ENCODE measurements at places on chromosomes 12 and 14.

DNA sequence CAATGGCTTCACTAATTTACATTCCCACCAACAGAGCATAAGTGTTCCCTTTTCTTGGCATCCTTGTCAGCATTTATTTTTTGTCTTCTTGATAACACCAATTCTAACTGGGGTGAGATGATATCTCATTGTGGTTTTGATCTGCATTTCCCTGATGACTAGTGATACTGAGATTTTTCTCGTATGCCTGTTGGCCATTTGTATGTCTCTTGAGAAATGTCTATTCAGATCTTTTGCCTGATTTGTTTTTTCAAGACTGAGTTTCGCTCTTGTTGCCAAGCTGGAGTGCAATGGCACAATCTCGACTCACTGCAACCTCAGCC lies 4.7 kb upstream of the PLD4 start:
- no peak for DNase-seq

GRCh38 chr12:15751741-15752140 lies 37.4 kb downstream of the EPS8 start:
- no peak for DNase-seq

GRCh38 chr12:124512667-124513296 lies 54.6 kb downstream of the NCOR2 start:
- peak; percentile 86 for DNase-seq

DNA sequence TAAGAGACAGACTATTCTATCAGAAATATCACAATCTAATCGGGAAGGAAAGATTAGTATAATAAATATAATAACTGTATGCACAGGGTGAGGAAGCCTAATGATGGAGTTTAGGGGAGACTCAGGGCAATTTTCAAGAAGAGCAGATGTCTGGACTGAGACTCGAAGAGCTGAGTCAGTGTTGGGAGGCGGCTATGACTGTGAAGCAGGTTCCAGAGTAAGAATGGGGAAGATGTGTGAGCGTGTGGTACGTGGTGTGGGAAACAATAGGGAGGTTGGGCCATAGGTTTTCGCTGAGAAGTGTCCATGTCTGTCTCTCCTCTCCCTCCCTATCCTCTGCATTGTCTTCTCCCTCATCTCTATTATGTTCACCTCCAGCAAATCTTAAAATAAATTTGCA lies 85.6 kb downstream of the LMO3 start:
- DNase-seq = peak; percentile 49

DNA sequence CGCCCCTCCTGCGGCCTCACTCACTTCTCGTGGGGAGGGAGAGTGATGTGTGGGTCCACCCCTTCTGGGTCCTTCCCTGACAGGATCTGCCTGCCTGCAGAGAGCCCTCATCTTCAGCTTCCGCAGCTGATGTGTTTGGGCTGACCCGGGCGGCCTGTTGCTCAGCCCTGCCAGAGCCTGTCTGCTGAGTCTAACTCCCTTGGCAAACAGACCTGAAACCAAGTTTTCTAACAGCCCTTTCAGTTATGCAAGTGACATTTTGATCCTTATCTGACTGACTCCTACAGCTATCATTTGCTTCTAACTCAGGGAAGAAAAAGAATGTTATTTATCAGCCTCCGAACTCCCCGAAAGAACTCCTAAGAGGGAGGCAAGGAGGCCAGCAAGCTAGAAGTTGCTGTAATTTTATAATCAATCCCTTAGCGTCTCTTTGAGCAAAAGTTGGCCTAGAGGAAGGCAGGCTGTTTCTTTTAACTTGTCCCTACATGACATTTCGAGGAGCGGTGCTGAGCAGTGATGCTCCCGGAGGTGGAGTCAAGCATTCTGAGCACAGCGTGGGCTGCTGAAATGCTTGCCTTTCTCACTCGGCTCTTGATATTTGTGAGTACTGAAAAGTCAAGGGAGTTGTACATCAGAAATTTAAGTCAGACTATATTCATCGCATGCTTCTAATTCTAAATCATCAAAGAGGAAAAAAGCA lies 31.5 kb upstream of the CACNA2D4 start:
- DNase-seq = no peak

DNA sequence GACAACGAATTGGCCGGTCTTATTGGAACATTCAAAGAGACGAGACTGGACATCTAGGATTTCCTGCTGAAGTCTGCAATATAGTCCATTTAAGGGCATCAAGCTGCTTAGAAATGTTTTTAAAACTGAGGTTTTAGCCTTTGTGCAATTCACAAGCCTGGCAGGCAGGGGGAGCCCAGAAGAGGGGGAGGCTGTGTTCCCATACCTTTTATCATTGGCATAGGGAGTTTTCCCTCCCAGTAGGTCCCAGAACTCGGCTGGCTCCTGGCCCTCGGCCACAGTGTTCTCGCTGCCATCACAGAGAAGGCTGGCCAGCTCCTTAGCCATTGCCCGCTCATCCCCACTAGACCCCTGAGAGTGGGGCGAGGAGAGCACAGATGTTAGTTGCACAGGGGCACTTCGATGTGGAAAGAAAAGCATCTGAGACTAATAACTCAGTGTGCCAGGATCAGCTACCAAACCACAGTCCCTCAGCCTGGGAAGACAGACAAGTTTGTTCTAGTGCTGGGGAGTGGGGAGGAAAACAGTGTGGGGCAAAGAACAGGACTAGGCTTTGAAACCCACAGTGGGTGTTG lies 15.1 kb downstream of the AVIL start:
- peak; percentile 63 for DNase-seq

- no peak for DNase-seq
These were observed 24.8 kb downstream of the FOS start for GRCh38 chr14:75303381-75303789.

DNA sequence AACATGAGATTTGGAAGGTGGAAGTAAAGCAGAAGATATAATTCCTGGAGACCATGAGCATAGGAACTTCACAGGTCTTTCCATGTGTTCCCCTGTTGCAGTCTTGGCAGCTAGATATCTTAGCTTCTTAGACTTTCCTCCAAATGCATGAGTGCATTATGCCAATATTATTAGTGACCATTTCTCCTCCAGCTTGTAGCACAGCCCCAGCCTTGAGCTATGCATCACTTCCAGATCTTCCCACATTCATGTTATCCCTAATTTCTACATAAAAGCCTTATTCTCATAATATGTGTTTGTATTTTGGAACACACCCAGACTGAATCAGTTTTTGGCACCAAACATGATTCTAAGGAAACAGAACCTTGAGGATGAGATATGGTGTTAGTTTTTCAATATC lies 11.0 kb downstream of the CLEC2B start:
- no peak for DNase-seq

DNA sequence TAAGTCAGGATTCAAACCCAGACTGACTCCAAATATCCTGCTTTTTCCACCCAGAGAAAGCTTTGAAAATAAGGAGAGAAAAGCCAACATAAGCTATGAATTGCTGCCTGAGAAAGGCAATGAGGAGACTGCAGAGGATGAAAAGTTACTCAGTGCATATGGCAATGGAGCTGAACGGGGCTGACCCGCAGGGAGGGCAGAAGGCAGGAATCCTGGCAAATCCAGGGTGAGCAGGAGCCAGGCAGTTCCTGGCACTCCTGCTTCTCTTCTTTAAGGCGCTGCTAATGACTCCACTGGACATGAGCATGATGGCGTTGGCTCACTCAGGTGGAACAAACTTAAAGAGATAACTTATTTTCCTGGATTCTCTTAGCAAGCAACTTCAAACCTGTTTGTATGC lies 95.2 kb upstream of the TMCC3 start:
- no peak for DNase-seq

- peak; percentile 65 for DNase-seq
These were observed 362.1 kb upstream of the STXBP6 start for GRCh38 chr14:25411781-25412757.

- DNase-seq = no peak
These were observed 98.9 kb downstream of the RERG start for GRCh38 chr12:15122344-15122743.

- no peak for DNase-seq
These were observed 142.4 kb downstream of the OTOGL start for GRCh38 chr12:80241576-80242273.

DNA sequence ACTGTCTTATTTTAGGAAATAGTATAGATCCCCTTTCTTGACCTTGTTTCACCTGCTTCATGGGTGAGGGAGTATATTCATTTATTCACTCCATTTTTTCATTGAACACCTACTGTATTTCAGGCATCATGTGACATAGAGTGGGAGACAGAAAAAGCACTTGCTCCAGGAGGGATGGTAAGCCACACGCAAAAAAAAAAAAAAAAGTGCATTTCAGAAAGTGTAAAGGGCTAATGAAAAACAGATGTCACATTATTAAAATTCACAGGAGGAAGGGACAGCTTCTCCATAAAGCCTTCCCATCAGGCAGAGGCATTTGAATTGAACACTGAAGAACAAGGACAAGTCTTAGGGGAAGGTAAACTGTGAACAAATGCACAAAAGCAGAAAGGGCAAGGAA lies 7.5 kb downstream of the SLC8A3 start:
- no peak for DNase-seq

DNA sequence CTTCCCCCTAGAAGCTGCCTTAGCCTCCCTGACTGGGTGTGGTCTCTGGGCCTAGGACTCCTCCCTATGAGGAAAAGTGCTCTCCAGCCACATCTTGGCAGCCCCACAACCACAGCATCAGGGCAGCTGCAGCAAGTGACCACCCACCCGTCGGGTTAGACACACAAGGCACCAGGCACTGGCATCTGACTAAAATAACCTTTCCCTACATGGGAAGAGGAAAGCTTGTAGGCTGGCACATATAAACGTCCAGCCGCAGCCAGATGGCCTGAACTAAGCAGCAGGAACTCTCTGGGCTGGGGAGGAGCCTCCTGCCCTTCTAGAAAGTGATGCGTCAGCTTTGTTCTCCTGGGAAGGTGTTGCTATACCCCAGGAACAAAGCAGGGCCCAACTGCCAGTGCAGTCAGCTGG lies 328.7 kb downstream of the DPF3 start:
- peak; percentile 33 for DNase-seq

DNA sequence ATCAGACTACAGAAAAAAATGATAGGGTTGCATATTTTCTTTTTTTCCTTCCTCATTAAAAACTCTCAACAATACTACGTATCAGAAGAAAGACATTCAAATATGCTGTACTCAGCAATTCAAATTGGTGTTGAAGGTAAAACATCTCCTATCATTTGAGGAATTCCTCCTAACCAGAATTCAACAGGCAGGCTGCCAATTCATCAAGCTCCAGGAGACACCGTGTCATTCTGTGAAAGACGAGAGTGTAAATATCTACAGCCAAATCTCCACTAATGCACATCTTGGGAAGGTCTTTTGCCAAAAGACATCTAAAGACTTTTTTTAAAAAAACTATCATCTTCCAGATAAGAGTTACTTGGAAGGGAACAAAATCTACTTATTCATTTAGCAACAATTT lies 26.6 kb downstream of the NT5DC3 start:
- DNase-seq = no peak

- DNase-seq = no peak
These were observed 30.3 kb downstream of the HNRNPC start for GRCh38 chr14:21238823-21239518.

GRCh38 chr14:61211476-61212255 lies 69.5 kb downstream of the TMEM30B start:
- no peak for DNase-seq

DNA sequence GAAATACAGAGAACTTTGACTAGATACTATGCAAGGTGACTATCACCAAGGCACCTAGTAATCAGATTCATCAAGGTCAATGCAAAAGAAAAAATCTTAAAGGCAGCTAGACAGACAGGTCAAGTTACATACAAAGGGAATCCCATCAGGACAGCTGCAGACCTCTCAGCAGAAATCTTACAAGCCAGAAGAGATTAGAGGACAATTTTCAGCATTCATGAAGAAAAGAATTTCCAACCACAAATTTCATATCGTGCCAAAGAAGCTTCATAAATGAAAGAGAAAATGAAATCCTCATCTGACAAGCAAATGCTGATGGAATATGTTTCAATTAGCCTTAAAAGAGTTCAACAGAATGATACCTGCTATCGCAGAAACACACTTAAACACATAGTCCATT lies 913.7 kb downstream of the RPS29 start:
- DNase-seq = no peak

- no peak for DNase-seq
These were observed 15.0 kb downstream of the C1S start for GRCh38 chr12:7075518-7075917.

- DNase-seq = no peak
These were observed 36.8 kb downstream of the PAPOLA start for GRCh38 chr14:96538990-96539317.

DNA sequence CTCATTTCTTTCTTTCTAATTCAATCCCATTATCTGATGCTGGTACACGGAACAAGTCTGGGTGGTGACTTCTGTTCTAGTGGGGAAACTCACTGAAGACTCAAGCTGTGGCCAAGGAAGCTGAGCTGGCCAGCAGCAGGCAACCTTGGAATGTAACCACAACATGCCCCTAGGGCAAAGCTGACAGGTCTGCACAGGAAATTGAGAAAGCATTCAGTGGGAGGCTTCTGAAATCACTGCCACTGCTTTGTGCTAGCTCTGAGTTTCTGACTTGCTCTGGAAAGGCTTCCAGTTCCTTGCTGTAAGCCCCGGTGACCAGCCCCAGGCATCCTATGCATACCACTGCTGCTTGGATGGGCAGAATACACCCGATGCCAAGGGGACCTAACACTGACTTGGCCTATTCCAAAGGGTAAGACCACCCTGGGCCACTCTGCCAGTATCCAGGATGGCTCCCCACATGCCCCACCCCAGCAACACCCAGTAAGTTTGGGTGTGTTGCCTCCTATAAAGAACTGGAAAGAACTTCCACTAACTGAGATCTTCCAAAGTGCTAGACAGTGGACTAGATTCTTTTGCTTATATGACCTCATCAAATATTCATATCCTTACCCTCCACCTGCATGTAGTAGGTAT lies 84.5 kb upstream of the CDKN3 start:
- no peak for DNase-seq

GRCh38 chr12:122789637-122790036 lies 15.3 kb downstream of the CCDC62 start:
- no peak for DNase-seq

Data from dorsolateral prefrontal cortex (tissue), 122 donors.